ENCODE measurements at places on chromosomes 4 and X. TPM values are rescaled to one million over a fixed set of nuclear protein-coding genes. Genes with fewer than 3 reads are reported as not detected.
A peak's percentile ranks its signal among the peaks of the same experiment; 100 is the strongest.

GRCh38 chr4:167021545-167022155 is 212.6 kb downstream of the SPOCK3 start:
- no peaks in the 10 kb centered on the region for H3K4me1 ChIP-seq
- no peaks in the 10 kb centered on the region for H3K36me3 ChIP-seq
- no peak overlapping the region for H3K4me3 ChIP-seq
- H3K27me3 ChIP-seq = no peaks in the 10 kb centered on the region
- peak; percentile 66 for DNase-seq
- H3K27ac ChIP-seq = no peak overlapping the region

DNA sequence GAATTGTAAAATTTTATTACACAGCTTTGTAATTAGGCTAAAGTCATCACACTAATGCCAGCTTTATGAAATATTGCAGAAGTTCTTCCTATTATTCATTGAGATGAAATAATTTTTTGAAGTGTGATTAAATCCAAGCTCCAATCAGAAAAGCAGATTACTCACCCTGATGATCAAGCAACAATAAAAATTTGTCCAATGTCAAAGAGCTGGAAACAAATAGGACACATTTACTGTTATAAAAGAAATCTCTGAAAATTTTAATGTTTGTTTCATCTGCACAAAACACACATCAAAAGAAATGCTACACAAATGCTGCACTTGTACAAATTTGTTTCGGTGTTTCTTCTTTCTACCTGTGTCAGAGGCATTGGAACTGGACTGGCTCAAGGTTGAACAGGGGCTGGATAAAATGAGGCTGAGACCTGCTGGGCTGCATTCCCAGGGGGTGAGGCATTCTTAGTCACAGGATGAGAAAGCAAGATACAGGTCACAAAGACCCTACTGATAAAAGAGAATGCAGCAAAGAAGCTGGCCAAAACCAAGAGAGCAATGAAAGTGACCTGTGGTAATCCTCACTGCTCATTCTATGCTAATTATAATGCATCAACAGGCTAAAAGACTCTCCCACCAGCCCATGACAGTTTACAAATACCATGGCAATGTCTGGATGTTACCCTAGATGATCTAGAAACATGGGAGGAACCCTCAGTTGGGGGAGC is 78.3 kb downstream of the GASK1B start:
- peak overlapping the region; percentile 96 for H3K27ac ChIP-seq
- H3K36me3 ChIP-seq = no peaks in the 10 kb centered on the region
- peak; percentile 96 for DNase-seq
- no peaks in the 10 kb centered on the region for H3K27me3 ChIP-seq
- H3K4me3 ChIP-seq = peak overlapping the region; percentile 38

DNA sequence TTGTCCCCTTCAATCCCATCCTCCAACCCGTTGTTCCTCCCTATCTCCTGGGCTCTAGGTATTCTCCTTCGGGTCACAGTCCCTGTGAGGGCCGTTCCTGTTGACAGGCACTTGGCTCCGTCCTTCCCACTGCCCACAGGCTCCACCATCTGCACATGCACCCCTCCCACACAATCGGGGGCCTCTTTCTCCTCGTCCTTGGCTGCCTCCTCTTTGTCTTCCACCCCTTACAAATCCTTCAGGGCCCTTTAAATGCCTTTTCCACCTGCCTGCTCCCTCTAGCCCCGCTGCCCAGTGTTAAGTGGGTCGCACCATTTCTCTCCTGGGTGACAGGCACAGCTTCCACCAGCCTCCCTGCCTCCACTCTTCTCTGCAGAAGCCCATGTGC is 2.7 kb upstream of the AVPR2 start:
- no peaks in the 10 kb centered on the region for H3K27me3 ChIP-seq
- H3K4me3 ChIP-seq = no peak overlapping the region
- H3K4me1 ChIP-seq = peaks cover 6% of the 10 kb centered on the region
- no peak overlapping the region for H3K27ac ChIP-seq
- DNase-seq = no peak

GRCh38 chr4:77911842-77912450 is 49.3 kb downstream of the MRPL1 start:
- H3K4me1 ChIP-seq = no peaks in the 10 kb centered on the region
- no peaks in the 10 kb centered on the region for H3K36me3 ChIP-seq
- DNase-seq = no peak
- H3K4me3 ChIP-seq = no peak overlapping the region
- no peaks in the 10 kb centered on the region for H3K27me3 ChIP-seq

DNA sequence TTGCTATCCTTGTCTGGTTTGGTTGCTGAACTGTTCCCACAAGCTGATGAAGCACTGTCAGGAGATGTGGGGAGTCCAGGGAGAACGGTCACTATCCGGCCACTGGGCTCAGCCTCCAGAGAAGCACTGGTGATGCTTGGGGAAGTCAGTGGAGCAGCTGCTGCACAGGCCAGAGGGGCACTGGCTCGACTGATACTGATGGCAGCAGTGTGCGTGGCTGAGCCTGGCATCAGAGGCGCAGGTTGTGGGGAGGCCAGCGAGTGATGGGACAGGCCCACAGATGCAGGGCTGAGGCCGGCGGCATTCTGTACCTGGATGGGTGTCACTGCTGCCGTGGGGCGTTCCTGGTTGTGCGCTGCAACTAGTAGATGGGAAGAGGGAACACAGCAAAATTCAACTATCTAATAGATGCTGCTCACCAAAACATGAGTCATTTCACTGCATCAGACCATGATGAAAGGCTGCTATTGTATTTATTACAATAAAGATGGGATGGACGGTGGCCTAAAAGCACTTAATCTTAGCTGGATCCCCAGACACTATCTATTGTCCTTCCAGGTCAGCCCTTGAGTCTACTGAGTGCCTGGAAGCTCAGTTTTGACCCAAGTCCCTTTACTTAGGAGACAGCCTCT is 106.3 kb upstream of the CBR4 start:
- H3K27ac ChIP-seq = peak overlapping the region; percentile 44
- no peaks in the 10 kb centered on the region for H3K27me3 ChIP-seq
- no peak for DNase-seq
- H3K4me3 ChIP-seq = no peak overlapping the region
- H3K36me3 ChIP-seq = no peaks in the 10 kb centered on the region

- no peak overlapping the region for H3K4me3 ChIP-seq
- no peak overlapping the region for H3K27ac ChIP-seq
- no peaks in the 10 kb centered on the region for H3K4me1 ChIP-seq
- no peaks in the 10 kb centered on the region for H3K36me3 ChIP-seq
- no peak for DNase-seq
Measured at GRCh38 chr4:21248331-21248730, 548.1 kb downstream of the PACRGL start.

DNA sequence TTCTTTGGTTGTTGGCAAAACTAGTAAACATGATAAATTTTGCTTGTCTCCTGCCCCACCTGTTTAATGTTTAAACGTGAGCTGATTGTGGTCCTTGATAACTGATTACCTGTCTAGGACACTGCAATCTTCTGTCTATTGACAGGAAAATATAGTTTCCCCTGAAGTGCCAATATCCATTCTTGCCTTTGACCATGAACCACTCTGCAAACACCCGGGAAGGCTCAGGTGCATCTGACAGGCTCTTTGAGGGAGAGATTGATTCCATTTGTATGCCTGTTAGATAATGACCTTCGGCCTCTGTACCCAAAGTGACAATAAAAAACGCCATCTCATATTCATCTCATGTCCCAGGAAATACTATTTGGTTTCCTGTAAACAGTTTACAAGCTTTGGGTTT is 453.0 kb downstream of the CENPC start:
- no peaks in the 10 kb centered on the region for H3K4me1 ChIP-seq
- no peaks in the 10 kb centered on the region for H3K36me3 ChIP-seq
- no peak for DNase-seq
- no peaks in the 10 kb centered on the region for H3K27me3 ChIP-seq
- H3K4me3 ChIP-seq = no peak overlapping the region

- no peaks in the 10 kb centered on the region for H3K36me3 ChIP-seq
- H3K4me3 ChIP-seq = no peak overlapping the region
- H3K27ac ChIP-seq = no peak overlapping the region
- H3K4me1 ChIP-seq = no peaks in the 10 kb centered on the region
- no peaks in the 10 kb centered on the region for H3K27me3 ChIP-seq
Measured at GRCh38 chrX:150704030-150704613, 10.9 kb downstream of the MTMR1 start.

DNA sequence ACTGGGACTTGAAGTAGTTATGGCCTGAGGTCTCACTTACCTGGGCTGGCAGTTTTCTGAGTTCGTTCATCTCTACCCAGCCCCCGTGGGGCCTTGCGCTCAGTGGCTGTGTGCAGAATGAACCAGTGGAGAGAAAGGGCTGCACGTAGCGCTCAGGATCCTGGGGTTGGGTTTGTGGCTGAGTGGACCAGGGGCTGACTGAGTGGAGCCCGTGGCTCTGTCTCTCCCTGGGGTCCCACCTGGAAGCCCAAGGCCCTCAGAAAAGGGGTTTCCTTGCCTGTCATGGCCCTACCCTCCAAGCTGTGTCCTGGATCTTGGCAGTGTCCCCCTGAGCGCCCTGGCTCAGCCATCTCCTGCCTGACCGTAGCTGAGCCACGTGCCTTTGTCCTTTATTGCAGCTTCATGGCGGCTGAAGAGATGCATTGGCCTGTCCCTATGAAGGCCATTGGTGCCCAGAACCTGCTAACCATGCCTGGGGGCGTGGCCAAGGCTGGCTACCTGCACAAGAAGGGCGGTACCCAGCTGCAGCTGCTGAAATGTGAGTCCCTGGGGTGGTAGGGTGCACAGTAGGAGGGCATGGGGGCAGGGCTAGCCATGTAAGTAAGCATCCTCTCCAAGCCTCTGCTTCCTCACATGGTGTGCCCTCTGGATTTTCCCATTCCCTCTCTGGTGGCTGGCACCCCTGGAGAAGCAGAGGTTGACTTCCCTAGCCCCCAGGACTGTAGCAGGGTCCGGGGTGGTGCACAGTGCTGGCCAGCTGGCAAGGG is 23.2 kb upstream of the ADD1 start:
- no peak for DNase-seq
- no peaks in the 10 kb centered on the region for H3K27me3 ChIP-seq
- peak overlapping the region; percentile 25 for H3K27ac ChIP-seq
- H3K36me3 ChIP-seq = peaks cover 22% of the 10 kb centered on the region
- no peak overlapping the region for H3K4me3 ChIP-seq

GRCh38 chr4:24722026-24722568 is 73.3 kb upstream of the SOD3 start:
- H3K27ac ChIP-seq = no peak overlapping the region
- H3K4me1 ChIP-seq = no peaks in the 10 kb centered on the region
- H3K27me3 ChIP-seq = no peaks in the 10 kb centered on the region
- no peak overlapping the region for H3K4me3 ChIP-seq
- no peaks in the 10 kb centered on the region for H3K36me3 ChIP-seq

DNA sequence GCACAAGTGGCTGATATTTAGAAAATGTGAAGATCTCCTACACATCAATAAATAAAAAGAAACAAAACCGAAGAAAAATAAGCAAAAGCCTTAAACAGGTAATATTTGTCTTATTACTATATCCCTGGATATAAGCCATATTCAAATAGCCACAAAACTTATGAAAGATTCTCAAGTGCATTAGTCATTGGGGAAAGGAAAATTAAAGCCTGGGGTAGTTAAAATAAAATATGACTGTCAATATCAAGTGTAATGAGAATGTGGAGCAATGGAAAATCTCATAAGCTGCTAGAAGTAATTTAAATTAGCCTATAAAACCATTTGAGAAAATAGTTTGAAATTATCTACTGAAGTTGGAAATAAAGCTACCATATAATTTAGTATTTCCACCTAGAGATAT is 399.9 kb downstream of the GASK1B start:
- no peak overlapping the region for H3K4me3 ChIP-seq
- no peaks in the 10 kb centered on the region for H3K4me1 ChIP-seq
- no peak overlapping the region for H3K27ac ChIP-seq
- no peaks in the 10 kb centered on the region for H3K36me3 ChIP-seq
- DNase-seq = no peak

KCND1 gene
- total RNA-seq = 5.5 TPM

USP46 gene
- total RNA-seq = 36.6 TPM

VCX gene
- total RNA-seq = not detected

GATB gene
- total RNA-seq = 29.3 TPM

AASDH gene
- 13.7 TPM for total RNA-seq

CXorf38 gene
- total RNA-seq = 11.5 TPM

S100P gene
- 4.1 TPM for total RNA-seq
